ENCODE measurements at places on chromosomes 2 and 18.

- no peak for DNase-seq
Measured at GRCh38 chr2:85807756-85808155, 54.0 kb downstream of the ATOH8 start.

GRCh38 chr18:59902993-59903610 is 3.3 kb downstream of the PMAIP1 start:
- no peak for DNase-seq

- no peak for DNase-seq
Measured at GRCh38 chr2:227853204-227853629, 18.2 kb upstream of the DAW1 start.

GRCh38 chr2:197952540-197953202 is 148.3 kb downstream of the PLCL1 start:
- DNase-seq = no peak

- DNase-seq = no peak
Measured at GRCh38 chr2:109372171-109372568, 241.6 kb downstream of the SEPTIN10 start.

GRCh38 chr18:39480494-39481195 is 1915.0 kb upstream of the CELF4 start:
- no peak for DNase-seq

DNA sequence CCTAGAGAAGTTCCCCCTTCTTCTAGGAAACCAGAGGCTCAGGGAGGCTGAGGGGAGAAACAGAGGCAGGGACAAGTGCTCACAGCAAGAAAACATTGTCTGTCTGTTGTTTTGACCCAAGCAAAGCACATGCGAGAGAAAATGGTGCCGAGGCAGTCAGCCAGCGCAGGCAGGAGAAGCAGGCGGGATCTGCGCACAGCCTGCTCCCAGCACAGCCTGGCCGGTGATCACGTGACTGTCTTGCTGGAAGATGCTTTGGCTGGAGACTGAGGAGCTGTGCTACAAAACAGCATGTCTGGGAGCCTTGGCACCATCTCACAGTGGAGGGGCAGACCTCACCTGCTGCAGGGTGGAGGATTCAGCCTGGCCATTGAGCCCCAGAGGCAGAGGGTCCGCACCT is 93.7 kb upstream of the MYCN start:
- no peak for DNase-seq

- no peak for DNase-seq
Measured at GRCh38 chr2:241410739-241411176, 54.7 kb downstream of the FARP2 start.

DNA sequence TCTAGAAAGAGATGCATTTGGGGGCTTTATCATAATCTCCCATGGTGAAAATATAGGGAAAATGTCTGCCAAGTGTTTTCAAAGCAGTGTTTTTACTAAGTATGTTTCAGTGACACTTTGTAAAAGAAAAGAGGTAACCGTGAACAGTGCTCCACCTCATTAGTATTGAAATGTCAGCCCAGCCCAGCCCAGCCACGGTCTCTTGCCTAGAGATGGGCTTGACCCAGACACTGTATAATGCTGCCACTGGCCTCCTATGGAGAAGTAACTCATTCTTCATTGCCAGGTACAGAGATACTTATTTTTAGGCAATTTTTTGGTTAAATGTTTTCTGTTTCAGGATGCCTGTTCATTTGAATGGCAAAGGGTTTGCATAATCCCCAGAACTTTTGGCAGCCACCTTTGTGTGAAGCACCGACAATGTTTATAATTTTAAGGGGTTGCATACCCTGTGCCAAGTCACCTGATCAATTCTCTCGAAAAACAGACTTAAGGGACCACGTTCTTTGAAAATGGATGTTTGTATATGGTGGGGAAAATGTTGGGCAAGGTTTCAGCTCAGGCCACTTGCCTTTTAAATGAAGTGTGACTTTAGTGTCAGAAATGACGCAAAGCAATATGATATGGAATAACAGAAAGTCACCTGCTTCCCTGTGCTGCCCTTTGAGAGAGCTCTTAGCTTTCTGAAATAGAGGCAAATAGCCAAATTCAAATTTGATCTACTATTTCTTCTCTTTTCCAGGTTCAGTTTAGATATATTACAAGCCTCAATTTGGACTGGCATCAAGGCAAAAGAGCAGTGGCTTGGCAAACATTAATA is 314.5 kb upstream of the RGPD4 start:
- no peak for DNase-seq

DNA sequence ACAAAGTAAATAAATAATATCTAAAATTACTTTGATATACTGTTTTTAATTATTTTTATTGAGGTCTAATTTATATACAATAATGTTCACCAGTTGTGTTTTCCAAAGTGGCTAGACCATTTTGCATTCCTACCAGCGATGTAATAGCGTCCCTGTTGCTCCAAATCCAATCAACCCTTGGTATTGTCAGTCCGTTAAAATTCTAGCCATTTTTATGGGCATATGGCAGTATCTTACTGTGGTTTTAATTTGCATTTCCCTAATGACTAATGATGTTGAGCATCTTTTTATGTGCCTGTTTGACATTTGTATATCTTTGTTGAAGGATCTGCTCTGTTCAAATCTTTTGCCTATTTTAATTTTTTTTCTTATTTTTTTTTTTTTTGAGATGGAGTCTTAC is 185.0 kb downstream of the PRPF40A start:
- DNase-seq = no peak

- DNase-seq = no peak
Measured at GRCh38 chr2:62854600-62855514, 149.3 kb downstream of the EHBP1 start.

DNA sequence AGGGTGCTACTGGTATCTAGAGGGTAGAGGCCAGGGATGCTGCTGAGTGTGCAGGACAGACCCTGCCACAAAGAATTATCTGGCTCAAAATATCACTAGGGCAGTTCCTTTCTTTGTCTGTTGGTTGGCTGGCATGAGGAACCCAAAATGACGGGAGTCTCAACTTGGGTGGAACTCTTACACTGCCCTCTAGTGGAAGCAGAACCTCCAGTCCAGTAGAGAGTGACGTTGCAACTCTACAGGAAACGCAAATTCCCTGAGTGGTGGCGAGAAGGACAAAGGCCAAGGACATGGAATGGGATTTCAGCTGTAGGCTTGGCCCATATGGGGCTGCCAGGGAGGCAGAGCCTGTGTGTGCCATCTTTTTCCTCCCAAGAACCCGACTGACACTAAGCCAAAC is 47.1 kb downstream of the COPS8 start:
- no peak for DNase-seq

Data from CD4-positive, alpha-beta T cell treated with Interleukin-4 for 1 hour (primary cell).